ENCODE measurements at places on chromosomes 12 and 14.

DNA sequence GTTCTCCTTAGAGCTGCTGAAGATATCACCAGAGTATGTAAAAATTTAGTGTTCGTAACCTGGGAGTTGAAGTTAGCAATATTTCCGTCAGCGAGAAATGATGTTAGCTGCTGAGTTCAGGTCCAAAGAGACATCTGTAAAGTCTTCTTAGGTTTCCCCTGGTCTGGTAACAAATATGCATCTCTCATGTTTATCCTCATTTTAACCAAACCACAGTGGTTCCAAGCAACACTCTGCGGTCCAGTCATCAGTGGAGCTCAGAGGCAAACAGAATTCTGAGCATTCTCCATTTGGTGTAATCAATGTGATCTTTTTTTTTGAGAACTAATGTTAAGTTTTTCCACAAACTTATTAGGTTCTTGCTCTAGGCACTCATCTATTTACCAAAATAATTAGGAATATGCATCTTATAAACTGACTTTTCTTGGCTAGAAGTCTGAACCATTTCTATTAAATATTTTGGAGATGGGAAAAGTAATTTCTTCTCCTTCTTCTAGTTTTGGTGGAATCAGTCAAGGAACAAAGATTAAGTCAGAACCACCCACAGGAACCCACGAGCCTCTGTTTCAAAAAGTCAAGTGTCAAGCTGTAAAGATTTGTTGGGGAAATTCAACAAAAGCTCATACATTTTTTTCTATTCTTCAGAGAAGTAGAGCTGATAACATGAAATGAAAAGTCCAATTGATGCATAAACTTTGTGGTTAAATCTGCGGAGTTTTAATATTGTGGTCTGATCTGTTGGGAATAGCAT, 64.7 kb downstream of the IFNG start:
- DNase-seq, result no peak

DNA sequence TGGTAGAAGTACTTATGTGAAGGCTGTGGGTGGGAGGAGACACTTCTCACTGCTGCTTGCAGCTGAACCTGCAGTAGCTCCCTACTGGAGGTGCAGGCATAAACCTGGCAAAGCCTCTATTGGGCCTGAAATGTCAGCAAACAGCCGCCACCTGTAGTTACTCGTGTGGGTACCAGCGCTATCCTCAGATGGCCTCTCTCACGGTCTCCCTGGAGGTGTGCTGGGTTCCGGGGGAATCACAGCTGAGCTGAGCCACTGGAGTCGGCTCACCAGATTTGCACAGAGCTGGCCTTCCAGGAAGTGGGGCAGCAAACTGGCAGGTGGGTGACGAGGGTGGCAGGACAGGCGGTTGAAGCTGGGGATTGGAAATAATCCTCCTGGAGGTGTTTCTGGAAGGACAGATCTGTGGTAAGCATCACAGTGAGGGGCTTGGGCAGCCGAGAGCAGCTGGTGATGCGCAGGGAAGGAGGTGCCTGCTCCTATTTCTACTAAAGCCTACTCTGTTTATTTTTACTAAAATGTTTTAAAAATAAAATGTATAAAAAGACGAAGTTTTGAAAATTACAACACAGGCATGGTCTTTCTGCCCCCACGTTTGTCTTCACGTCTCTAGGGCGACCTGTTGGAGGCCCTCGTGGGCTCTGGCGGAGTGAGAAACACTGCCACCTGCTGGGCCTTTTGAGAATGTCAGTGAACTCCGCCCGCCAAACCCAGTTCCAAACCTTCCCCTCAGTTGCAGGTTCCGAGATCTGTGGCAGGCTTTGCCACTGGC, 67.8 kb upstream of the PLEKHG3 start:
- peak; percentile 80 for DNase-seq

GRCh38 chr12:110647631-110648040, 33.7 kb downstream of the TCTN1 start:
- DNase-seq, result no peak

DNA sequence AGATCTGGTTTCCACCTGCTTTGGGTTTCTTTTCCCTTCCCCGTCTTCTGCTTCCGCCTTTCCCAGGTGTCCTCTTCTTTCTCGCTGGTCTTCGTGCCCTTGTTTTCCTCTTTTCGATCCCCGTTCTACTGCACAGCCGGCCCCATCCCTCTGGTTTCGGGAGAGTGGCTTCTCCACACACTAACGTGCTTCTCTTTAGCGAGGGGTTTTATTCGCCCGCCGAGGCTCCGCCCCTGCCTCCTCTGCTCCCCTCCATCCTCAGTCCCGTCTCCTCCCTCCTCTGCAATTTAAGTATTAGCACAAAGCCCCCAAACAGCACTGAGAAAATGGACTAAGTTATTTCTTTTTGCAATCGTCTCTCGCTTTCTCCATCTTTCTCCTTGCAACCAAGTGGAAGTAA, at the start of gene SLC7A8:
TSS of gene SLC7A8 (minus strand) at position 182 of the 400 bp plus-strand sequence. CDS start 746 bp downstream, outside the sequence.
- DNase-seq, result peak; percentile 68

- no peak for DNase-seq
Observed at GRCh38 chr14:91084516-91084915, 24.1 kb upstream of the RPS6KA5 start.

DNA sequence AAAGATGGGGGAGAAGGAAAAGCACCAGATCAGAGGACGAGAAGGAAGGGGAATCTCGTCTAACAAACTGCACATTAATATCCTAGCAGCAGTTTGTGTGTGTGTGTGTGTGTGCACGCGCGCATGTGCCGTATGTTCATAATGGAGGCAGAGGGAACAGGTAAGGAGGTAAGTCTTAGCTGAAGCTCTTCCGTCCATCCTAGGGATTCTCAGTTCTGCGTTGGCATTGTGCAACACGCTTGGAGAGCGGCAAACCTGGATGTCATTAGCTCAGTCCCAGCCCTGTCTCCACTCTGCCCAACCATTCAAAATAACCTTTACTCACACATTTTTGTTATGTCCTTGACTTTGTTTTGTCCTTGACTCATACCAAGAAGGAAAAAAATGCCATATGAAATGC, 1.6 kb upstream of the C1R start:
- no peak for DNase-seq

GRCh38 chr12:121582583-121583333, 1.9 kb upstream of the KDM2B start:
- no peak for DNase-seq

- DNase-seq, result no peak
Observed at GRCh38 chr12:54025499-54026405, 2.5 kb upstream of the HOXC6 start.

- DNase-seq, result peak; percentile 55
Observed at GRCh38 chr12:68334132-68334531, 2.0 kb upstream of the MDM1 start.

DNA sequence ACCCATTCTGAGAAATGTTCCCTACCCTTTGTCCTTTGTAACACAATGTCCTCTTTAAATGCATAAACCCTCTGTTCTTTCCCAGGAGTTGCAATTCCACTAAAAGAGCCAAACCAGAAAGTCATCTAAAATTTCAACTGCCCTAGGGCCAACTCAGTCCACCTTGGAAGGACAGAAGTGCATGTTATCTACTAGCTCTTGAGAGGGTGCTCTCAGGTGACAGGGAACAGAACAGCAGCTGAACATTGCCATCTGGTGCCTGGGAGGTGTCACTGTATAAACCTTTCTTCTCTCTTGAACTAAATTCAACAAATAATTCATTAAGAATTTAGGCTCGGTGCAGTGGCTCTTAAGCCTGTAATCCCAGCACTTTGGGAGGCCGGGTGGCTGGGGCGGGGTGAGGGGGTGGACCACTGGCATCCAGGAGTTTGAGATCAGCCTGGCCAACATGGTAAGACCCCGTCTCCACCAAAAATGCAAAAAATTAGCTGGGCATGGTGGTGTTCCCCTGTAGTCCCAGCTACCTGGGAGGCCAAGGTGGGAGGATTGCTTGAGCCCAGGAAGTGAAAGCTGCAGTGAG, 10.3 kb upstream of the FERMT2 start:
- DNase-seq, result peak; percentile 95

- DNase-seq, result no peak
Observed at GRCh38 chr12:104682790-104683279, 226.1 kb downstream of the CHST11 start.

DNA sequence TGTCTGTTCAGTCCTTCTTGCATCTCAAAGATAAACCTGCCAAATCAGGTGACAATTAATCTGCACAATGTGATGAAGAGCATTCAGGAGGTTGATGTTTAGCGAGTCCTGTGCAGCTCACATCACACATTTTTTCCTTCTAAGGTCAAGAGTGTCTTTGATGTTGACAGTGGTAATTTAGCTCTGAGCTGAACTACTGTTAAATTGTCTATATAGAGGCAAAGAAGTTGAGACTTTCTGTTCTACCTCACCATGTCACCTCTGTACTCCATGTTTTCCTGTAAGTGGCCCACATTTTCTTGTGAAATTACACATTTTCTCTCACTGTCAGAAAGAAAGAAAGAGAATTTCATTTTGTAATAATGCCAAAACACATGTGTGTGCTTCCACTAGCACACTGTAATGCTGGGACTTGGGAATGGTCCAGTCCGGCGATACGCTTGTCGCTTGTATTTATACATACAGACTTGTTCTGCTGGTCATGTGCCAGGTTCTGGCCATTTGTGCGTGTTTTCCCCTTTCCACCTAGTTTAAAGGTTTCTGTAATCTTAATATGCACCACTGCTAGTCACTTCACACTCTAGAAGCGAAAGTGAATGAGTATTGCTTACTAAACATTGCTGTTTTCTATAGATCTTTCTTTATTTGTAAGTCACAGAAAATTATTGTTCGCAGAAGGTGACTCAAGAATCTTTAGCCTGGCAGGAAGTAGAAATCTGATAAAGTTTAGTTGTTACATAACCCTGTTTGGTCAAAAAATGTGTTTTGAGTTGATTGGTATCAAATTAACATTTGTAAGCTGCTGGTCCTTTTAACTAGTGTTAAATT, 328.9 kb downstream of the TMTC2 start:
- no peak for DNase-seq

DNA sequence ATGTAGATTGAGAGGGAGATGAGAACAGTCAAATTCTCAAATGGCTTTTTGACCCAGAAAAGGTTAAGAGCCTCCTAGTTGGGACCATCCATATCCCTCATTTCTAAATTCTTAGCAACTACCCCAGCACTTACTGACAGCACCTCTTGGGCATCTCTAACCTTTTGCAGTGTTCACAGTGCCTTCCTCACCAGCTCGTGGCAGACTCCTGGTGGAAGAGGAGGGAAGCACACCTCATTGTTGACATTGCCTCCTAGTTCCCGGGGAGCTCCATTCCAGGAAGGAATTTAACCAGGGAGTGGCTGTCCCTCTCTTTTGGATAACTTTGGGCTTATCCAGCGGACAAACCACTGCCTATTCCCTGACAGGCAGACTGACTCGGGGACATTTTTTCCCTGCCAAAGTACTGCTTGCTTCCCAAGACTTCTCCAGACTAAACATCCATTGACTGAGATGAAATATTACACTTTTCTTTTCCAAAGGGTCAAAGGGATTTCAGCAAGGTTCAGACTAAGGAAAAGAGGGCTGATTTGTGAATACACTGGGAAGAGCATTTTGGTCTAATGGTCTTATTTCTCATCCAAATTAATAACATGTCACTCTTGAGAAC, 9.0 kb upstream of the OR6J1 start:
- peak; percentile 75 for DNase-seq

- peak; percentile 87 for DNase-seq
Observed at GRCh38 chr12:49233842-49234526, 30.9 kb upstream of the TUBA1C start.

DNA sequence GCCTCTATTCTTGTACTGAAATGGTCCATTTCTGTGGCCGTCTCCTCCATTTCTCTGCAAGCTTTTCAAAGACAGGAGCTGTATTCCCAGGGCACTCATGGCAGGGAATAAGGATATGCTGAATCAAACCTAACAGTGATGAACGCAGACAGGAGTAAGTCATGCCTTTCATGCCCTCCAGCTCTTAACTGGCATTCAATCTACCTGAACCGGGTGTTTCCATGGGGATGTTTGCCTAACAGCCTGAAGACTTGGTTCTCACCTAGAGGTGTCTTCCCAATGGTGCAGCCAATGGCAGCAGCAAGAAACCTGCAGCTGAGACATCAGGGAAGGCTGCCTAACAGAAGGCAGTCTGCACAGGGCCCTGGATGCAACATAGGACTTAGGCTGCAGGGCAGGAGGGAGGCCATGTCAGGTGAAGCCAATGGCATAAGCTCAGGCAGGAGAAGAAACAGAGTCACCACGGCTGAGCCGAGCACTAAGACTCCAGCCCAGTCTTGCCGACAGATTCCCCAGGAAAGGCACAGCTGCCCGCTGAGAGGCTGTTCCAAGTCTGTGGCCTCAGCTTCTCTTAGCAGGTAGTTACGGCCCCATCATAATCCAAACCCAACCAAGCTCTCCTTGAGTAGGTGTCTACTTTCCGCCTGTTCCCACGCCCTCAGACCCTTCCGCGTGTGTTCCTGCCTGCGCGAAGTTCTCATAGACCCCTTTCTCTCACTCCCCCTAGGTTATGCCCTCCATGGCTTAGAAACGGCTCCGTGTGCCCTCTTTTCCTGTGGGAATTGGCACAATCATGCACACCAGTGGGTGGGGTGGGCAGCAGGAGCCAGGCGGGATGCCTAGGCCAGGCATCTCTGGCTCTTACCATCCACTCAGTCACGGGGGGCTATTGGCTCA, 44.1 kb downstream of the VWF start:
- no peak for DNase-seq

GRCh38 chr12:104703372-104703771, 246.6 kb downstream of the CHST11 start:
- no peak for DNase-seq

DNA sequence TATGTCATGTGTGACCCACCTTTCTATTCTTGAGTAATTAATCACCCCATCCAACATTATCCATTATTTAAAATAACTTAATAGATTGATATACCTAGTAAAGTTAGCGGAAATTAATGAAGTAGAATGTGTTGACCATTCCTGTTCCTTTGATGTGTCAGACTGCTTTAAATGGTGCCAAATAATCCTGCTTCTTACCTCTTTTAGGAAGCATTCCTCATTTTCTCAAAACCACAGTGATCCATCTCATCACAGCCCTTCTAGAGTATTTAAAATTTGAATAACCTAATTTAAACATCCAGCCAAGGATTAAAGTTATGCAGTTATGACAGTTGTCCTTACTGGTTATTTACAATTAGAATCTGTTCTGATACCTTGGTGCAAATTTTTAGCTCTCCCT, 6.9 kb downstream of the MGAT4C start:
- no peak for DNase-seq

DNA sequence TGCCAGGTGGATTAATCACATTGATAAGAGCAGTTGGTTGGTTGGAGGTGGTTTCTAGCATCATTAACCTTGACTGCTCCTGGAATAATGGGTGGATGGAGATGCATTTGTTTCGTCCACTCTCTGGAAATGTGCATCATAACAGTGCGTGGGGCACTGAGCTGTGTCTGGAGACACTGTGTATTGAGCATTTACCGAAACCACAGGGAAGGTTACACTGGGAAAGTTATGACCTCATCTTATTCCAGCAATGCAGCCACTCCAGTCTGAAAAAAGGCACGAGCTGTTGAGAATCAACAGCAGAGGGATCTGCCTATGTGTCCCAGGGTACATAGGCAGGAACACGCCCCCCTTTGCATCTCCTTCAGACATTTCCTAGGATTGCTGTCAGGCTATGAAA, 27.2 kb downstream of the RNFT2 start:
- no peak for DNase-seq

- DNase-seq, result no peak
Observed at GRCh38 chr14:79438696-79439342, 772.5 kb downstream of the DIO2 start.

- no peak for DNase-seq
Observed at GRCh38 chr12:14959916-14960496, 1.4 kb downstream of the ARHGDIB start.

- DNase-seq, result no peak
Observed at GRCh38 chr12:108457734-108458361, 57.2 kb upstream of the FICD start.

- peak; percentile 96 for DNase-seq
Observed at GRCh38 chr12:100199347-100200149, 1.1 kb upstream of the ACTR6 start.
